CD4-positive, alpha-beta T cell (primary cell): ENCODE measurements at places on chromosomes 5 and 9.
A peak's percentile ranks its signal among the peaks of the same experiment; 100 is the strongest.

DNA sequence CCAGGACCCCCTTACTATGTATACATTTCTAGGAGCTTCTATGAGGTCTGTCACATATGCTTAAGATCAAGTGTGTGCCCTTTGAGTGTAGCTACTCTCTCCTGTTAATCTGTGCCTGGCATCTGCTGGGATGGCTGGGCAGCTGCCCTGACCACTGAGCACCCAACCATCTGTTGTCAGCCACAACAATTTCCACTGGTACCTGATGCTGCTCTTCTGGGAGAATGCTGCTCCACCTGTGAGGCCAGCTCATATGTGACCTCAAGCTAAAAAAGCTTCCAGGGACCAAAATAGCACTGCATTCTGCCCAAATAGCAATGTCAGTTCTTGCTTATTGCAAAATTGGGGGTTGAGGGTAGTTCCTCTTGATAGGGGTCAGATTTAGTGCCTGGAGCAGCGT lies 595.6 kb downstream of the RAB3C start:
- no peak for DNase-seq

GRCh38 chr5:97167435-97167834 lies 15.6 kb downstream of the RIOK2 start:
- no peak for DNase-seq

DNA sequence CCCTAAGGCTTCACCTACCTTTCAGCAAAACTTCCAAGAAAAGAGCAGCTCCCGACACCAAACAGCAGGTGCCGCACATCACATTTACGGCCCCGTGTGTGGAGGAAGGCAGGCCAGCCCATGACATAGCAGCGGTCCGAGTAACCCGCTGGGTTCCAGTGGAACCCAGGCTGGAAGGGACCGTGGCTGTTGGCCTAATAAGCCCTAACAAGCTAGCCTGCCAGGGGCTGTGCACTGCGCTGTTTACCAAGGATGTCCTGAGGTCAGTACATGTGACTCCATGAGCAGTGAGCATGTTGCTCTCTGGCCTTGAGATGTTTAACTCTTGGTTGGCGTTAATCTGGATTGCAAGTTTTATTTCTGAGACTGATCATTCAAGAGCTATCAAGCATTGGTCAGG lies 131.5 kb downstream of the FSTL4 start:
- DNase-seq, result no peak

GRCh38 chr9:120477534-120478001 lies 102.4 kb downstream of the CDK5RAP2 start:
- DNase-seq, result peak; percentile 46

DNA sequence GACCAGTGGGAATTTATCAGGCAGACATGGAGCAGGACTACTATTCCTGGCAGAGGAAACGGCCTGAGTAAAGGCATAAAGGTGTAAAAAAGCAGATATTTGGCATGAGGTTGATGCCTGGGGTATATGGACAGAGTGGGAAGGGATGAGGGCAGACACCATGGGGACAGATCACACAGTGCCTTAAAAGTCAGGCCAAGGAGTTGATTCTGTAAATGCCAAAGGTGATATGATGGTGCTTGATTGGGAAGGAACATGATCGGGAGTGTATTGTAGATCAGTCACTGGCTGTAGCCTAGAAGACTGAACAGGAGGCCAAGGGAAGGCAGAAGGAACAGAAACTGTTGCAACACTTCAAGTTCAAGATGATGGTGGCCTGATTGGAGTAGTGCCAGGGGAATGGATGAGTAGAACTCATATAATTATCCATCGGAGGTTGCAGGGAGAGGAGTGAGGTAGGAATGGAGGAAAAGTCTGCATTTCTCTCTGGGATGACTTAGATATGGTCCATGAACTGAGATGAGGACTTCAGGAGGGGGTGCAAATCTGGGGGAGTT lies 594.3 kb upstream of the KLF4 start:
- no peak for DNase-seq

DNA sequence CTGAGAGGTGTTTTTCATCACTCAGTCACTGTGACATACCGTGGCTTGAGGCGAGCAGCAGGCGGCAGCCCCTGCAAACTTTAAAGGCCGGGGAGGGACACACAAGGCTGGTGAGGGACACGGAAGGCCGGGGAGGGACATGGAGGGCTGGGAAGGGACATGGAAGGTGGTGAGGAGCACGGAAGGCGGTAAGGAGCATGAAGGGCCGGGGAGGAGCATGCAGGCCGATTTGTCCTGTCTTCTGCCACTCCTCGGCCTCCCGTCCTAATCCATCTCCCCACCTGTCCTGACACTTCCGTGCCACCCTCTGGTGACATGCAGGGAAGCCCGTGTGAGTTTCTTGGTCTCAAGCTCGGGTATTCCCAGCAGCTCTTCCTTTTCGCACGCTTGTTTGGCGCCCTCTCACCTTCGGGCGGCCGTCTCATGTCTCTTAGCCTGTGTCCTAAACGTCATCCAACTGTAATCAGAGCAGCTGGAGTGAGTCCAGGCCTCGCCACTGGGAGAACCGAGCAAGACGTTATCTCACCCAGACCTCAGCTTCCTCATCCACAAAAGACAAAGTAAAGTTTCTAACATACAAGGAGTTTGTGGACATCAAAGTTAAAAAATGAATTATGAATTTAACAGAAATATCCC lies 126.5 kb downstream of the MRPL36 start:
- no peak for DNase-seq

- no peak for DNase-seq
Observed at GRCh38 chr5:156942064-156942463, 21.0 kb downstream of the TIMD4 start.

DNA sequence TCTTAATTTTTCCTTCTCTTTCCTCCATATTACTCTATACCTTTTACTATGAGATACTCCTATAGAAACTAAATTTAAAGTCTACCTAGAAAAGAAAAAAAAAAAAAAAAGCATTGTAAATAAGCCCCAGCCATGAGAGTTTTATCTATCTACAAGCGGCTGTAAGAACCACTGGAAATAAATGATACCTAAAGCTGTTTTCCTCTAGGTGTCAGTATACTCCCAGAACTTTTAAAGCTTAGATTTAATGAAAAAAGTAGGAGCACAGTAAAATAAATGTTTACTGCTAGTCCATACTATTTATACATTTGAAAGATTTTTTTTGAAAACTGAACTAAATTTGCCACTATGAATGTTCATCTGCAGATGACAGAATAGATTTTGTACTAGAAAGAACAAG lies 26.2 kb downstream of the TYRP1 start:
- no peak for DNase-seq

GRCh38 chr5:109089191-109089590 lies 320.6 kb downstream of the PJA2 start:
- no peak for DNase-seq

GRCh38 chr9:8895106-8895860 lies 1095.7 kb upstream of the DMAC1 start:
- DNase-seq, result no peak

- DNase-seq, result no peak
Observed at GRCh38 chr5:180138976-180139730, 67.6 kb upstream of the RNF130 start.

DNA sequence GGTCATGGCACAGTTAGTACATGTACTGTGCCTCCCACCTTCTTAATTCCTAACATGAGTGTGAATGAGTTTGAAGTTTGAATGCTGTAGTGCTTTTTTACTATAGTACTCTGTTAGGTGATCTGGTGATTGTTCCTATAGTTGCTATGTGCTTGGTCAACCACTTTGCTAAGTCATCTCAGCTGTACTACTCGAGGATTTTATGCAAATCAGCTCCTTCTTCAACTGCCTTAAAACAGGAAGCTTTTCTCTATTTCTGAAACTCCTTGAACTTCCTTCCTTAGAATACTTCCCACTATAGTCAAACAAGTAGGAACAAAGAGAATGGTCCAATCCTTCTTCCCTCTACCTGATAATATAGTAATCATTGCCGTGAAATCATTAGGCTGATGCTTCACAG lies 219.6 kb downstream of the CTNND2 start:
- DNase-seq, result no peak

DNA sequence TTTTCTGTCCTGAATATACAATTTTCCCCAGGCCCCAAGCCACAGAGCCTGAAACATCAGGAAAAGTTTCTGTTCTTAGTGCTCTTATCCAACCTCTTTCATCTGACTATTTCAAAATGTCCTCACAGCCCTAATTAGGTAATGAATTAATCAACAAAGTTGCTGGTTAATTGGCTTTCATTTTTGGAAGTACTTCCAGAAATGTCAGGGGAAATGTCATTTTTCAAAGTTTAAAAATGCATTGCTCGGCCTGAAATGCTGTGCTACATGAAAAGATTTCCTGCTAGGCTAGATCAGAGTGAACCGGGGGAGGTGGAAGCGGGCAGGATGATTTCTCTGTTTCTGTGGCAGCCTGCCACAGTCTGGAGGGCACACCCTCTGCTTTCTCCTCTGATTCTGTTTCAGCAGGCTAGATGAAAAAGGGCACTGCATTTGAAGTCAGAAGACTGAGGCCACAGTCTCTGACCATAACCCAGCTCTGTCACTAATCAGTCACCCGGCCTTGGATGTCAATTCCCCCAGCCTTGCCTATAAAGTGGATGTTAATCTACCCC lies 55.9 kb upstream of the BARX1 start:
- no peak for DNase-seq

GRCh38 chr9:99491408-99492158 lies 269.5 kb downstream of the SEC61B start:
- DNase-seq, result no peak

DNA sequence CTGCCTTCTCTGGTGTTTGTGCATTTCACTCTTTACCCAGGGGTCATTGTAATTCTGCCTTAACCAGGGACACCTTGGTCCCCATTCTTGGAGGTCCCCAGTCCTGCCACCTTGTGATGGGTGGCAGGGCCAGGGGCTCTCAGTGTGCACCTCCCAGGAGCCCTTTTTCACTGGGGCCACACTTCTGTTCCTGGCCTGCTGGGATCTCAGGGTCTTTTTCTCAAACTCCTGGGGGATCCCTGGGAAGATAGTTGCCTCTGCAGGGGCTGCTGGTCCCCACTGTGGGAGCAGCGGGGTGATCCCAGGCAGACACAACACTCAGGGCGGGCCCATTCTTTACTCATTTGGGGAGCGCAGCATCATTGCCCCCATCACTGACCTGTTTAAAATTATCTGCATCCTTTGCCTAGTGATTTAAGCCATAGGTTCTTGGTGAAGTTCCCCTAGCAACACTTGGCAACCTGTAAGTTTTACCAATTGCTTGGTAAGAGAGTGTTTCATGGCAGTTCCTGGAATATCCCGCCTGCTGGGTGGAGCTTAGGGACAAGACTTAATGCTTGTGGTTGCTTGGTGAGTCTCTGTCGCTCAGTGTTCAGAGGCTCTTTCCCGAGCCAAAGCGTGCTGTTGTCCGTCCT lies 15.7 kb downstream of the PHF2 start:
- DNase-seq, result no peak

- DNase-seq, result no peak
Observed at GRCh38 chr5:96876292-96876850, at the start of gene ERAP2. Gene ERAP2 (plus strand): TSS chr5:96876500. CDS start chr5:96879686, 3,186 bp downstream.

- no peak for DNase-seq
Observed at GRCh38 chr5:27412384-27412783, 374.0 kb upstream of the CDH9 start.

GRCh38 chr5:173925449-173926071 lies 37.4 kb downstream of the CPEB4 start:
- peak; percentile 46 for DNase-seq

DNA sequence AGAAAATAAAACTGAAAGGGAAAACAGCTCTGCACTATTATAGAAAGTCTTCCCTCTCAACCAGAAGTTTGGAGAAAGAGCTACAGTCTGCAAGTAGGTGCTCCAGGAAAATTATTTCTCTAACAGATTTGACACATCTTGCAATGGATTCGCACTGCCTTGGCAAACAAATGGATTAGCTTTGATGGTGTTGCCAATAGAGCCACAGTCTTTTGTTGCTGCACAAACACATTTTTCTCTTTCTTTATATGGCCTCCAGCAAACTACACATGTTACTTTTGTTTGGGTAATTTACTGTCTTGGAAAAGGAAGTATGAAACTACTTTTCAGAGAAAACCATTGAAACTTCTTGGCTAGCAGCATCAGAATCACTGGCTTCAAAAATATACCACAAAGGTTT lies 523.1 kb downstream of the EFNA5 start:
- DNase-seq, result no peak

DNA sequence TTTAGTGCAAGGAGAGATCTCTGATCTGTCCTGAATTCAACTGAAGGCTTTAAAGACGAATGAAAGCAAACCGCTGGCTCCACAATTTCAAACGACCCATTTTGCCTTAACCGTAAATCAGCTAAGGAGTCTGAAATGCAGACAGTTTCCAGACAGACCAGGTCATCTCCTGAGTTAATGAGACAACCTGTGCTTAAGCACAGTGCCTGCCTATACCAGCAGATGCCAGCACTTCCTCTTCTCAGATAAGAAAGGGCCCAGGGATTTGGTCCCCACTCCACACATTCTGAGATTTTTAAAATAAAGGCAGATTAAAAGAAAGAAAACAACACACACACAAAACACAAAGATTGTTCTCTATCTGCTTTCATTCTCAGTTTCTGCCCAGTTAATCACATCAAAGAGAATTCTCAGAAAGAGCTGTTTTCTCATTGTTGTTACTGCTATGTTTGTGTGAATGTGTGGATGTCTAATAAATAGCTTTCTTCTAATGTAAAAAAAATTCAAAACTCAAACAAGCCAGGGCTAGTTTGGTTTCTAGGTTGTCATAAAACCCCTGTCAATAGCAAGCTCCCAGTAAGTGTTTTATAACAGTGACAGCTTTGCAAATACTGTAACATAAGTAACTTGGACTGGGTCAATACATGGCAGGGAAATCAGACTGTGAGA lies 157.7 kb upstream of the SLC24A2 start:
- DNase-seq, result peak; percentile 14

GRCh38 chr9:123996731-123997421 lies 14.7 kb upstream of the LHX2 start:
- no peak for DNase-seq

- DNase-seq, result no peak
Observed at GRCh38 chr5:83718195-83718825, 2.3 kb downstream of the HAPLN1 start.

GRCh38 chr5:11324521-11325289 lies 563.7 kb upstream of the DAP start:
- no peak for DNase-seq

GRCh38 chr5:178293400-178293799 lies 60.8 kb upstream of the PHYKPL start:
- DNase-seq, result no peak

DNA sequence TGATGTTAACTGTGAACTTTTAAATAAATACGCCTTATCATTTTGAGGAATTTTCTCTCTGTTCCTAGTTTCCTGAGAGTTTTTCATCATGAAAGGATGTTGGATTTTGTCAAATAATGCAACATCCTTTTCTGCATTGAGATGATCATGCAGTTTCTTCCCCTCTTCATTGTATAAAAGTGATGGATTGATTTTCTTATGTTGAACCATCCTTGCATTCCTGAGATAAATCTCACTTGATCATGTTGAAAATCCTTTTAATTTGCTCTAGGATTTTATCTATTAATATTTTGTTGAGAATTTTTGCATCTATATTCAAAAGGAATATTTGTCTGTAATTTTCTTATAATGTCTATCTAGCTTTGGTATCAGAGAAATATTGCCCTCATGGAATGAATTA lies 13.3 kb downstream of the FOXE1 start:
- no peak for DNase-seq

GRCh38 chr9:37938121-37938891 lies 34.4 kb upstream of the SLC25A51 start:
- no peak for DNase-seq
